Activated effector memory CD4-positive, alpha-beta T cell treated with anti-CD3 and anti-CD28 coated beads, Interleukin-2, amount 50 U/mL, for 16 hours (primary cell): ENCODE measurements at places on chromosomes 3 and 15.

DNA sequence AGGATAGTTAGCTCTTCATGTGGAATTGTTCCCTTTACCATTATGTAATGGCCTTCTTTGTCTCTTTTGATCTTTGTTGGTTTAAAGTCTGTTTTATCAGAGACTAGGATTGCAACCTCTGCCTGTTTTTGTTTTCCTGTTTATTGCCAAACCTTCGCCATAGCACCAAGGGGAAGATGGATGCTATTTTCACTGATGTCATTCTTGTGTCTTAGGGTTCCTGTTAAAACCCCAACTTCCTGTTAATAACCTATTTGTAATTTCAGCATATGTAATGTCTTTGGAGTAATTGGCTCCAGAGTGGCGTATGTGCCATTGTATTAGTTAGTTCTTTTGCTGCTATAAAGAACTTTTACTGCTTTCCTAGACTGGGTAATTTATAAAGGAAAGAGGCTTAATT lies 10.8 kb downstream of the SAMMSON start:
- no peak for DNase-seq

GRCh38 chr3:107452436-107452835 lies 70.3 kb upstream of the BBX start:
- no peak for DNase-seq

- no peak for DNase-seq
Measured at GRCh38 chr15:51155891-51156290, 61.2 kb upstream of the TNFAIP8L3 start.

- no peak for DNase-seq
Measured at GRCh38 chr3:55091381-55092225, 163.7 kb upstream of the LRTM1 start.

GRCh38 chr15:70954171-70954570 lies 61.5 kb downstream of the LRRC49 start:
- DNase-seq, result no peak

GRCh38 chr3:33897306-33897705 lies 98.9 kb downstream of the PDCD6IP start:
- no peak for DNase-seq

- DNase-seq, result no peak
Measured at GRCh38 chr3:169147238-169148008, 516.1 kb downstream of the MECOM start.

DNA sequence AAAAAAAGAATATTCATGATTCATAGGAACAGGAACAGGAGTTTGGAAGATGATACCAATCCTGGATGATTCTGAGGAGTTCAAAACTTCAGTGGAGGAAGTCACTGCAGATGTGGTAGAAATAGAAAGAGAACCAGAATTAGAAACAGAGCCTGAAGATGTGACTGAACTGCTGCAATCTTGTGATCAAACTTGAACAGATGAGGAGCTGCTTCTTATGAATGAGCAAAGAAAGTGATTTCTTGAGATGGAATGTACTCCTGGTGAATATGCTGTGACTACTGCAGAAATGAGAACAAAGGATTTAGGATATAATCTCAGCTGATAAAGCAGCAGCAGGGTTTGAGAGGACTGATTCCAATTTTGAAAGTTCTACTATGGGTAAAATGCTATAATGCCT lies 72.7 kb downstream of the GSK3B start:
- DNase-seq, result no peak

- no peak for DNase-seq
Measured at GRCh38 chr3:133468251-133468721, 68.4 kb downstream of the BFSP2 start.

GRCh38 chr3:16609927-16610580 lies 4.8 kb upstream of the DAZL start:
- no peak for DNase-seq

DNA sequence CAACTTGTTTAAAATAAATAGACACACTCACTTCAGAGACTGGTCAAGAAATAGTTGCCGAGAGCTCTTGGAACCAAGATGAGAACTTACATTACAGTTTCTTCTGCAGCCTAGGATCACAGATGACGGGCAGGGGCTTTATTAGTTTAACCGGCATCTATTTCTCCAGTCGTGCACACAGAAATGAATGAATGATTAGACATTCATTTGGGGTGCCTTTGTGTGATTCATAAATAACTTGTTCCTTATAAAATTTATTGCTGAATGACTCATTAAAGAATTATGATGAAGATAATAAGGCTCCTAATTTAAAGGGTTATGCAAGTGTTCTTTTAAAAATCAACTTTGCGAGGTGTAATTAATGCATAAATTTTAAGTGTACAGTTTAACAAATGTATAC lies 20.8 kb downstream of the NFKBIZ start:
- no peak for DNase-seq

- no peak for DNase-seq
Measured at GRCh38 chr3:197508461-197508860, 47.3 kb downstream of the BDH1 start.

GRCh38 chr3:160583451-160583850 lies 18.1 kb upstream of the KPNA4 start:
- no peak for DNase-seq

- DNase-seq, result no peak
Measured at GRCh38 chr15:75759416-75760130, 46.9 kb upstream of the CSPG4 start.

- DNase-seq, result no peak
Measured at GRCh38 chr15:31031471-31032067, 40.1 kb upstream of the MTMR10 start.

GRCh38 chr3:74844428-74844827 lies 230.0 kb upstream of the CNTN3 start:
- DNase-seq, result no peak

DNA sequence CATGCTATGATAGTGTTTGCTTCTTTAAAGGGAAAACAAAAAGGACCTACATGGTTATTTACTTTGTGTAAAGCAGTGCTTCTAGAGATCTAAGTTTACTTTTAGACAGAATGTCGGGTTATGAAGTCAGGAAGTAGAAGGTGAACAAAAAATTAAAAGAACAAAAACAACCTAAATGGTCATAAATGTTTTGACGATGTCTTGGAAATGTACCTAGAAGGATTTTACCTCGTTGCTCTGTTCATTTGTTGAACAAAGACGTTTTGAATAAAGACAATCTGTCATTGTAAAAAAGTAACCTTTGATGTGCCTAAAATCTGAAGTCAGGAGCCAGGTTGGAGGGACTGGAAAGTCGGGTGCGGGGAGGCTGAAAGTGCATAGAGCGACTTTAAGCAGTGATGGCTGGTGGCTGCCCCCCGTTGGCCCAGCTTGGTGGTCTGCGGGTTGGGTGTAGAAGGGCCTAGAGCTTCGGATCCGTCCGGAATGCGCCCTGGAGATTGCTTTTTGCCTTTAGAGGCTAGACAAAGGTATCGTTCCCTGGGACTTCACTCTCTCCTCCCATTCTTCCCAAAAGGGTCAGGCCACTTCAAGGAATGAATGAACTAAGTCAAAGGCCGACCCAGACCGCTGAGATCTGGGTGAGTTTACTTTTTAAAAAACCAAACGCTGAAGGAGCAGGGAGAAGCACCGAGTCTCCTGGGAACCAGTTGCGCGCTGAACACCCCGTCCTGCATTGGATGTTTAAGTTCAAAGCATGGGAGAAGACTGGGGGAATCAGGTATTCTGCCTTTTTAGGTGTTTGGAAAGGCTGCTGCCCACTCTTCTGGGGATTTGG lies 2.1 kb downstream of the SOX14 start:
- no peak for DNase-seq

DNA sequence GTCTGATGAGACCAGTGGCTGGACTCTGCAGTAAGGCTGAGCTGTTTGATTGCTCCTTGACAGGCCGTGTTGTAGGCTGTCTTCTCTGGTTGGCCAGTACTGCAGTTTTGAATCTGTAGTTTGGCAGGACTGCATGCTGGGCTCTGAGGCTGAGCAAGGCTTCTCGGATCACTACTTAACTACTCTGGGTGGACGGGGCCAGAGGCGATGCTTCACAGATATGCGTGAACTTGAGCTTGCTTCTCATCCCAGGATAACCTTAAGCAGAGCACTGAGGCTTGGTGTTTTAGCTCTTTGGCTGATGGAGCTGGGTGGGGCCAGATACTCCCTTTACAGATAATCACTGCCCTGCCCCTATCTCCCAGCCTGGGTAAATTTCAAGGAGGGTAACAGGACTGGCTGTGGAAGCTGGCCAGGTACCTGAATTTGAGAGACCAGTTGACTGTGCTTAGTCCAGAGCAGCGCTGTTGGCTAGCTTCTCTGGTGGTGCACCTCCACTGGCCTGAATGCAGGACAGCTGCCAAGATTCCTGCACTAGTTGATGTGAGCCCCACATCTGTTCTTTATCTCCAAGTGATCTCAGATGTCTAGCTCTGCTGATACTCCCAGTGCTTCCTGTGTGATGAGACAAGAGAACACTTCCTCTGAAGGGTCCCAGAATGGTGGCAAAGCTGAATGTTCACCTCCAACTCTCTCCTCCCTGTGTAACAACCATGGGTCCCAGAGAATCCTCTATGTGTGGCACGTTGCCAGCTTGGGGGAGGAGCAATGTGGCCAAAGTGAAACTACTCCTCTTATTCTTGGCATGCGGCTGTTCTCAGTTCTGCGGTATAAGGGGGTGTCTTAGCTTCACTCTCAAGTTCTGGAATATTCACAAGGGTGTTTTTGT lies 37.9 kb downstream of the RPL39L start:
- peak; percentile 84 for DNase-seq

- DNase-seq, result no peak
Measured at GRCh38 chr3:13045904-13046568, 27.2 kb downstream of the IQSEC1 start.

DNA sequence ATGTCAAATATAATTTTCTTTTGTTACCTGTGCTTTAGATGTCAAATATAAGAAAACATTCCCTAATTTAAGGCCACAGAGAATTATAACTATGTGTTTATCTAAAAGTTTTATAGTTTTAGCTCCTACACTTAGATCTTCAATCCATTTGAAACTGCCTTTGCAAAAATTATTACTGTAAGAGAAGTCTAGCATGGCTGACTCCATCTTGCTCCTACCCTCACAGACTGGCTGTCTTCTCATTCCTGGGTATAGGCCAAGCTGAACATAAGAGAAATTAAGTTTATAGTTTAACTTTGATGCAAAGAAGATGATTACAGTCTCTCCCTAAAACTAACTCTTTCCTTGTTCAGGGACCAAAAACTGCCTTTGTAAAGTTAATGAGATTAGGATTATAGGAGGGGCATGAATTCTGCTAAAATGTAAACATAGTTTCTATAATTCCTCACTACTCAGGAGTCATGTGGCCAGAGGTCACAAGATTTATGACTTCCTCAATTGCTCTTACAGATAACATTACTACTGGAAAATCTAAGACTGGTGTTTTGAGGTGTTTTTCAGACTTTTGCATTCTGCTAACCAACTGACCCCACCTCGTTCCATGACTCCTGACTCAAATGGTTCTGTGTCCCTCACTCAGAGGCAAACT lies 184.0 kb downstream of the BCHE start:
- no peak for DNase-seq

GRCh38 chr3:136805795-136806194 lies 13.1 kb upstream of the SLC35G2 start:
- DNase-seq, result no peak

- no peak for DNase-seq
Measured at GRCh38 chr3:90007778-90008499, 900.5 kb downstream of the EPHA3 start.

DNA sequence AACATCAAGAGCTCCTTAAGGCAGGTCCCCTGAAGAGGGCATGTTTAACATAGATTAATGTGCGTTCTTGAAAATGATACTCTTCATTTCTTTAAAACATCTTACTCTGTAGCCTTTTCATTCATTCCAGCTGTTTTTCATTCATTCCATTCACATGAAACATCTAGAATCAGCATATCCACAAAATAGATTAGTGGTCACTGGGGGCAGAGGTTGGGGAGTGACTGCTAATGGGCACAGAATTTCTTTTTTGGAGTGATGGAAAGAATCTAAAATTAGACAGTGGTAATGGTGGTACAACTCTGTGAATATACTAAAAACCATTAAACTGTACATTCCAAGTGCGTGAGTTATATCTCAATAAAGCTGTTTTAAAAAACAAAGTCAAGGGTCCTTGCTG lies 15.4 kb upstream of the CXCR6 start:
- DNase-seq, result no peak

DNA sequence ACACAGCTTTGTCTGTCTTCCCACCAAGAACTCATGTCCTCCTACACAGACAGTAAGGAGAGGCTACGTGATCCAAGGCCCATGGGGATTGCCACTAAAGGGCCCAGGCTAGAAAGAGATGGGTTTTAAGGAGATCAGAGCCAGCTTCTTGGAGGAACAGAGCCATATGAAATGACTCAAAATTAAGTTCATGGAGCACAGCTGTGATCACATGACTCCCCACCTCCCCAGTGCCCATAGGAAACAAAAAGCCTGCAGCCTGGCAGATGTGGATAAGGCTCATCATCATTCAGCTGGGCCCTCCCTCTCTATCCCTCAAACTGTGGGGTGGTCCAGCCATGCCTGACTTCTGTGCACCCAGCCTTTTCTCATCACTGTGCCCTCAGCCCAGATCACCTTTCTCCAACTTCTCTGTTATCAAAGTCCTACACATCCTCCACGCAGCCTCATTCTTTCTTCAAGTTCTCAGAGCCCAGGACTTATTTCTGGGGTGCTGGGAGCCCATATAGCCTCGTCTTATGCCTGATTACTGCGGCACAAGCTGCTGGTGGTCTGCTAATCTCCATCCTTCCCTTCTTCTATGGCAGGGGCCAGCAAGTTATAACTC lies 137.6 kb downstream of the SMAD6 start:
- DNase-seq, result no peak

DNA sequence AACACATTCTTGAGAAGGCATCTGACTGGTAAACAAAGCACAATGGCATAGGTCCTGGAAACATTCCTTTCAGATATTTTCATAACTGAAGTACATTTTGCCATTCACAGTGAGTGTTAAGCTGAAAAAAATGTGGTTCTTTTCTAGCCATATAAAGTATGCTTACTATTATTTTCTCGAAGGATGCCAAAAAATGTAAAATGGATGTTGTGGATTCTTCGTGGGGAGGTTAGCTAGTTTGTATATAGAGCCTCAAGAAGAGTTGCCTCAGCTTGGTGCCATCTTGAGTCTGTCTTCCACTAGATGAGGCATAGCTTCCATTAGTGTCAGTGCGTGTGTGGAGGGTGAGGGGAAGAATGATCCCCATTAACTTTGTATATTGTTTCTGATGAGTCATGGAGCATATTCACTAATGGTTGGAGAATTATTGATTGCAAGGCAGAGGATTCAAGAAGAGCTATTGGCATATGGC lies 4.1 kb downstream of the MBNL1 start:
- peak; percentile 78 for DNase-seq

DNA sequence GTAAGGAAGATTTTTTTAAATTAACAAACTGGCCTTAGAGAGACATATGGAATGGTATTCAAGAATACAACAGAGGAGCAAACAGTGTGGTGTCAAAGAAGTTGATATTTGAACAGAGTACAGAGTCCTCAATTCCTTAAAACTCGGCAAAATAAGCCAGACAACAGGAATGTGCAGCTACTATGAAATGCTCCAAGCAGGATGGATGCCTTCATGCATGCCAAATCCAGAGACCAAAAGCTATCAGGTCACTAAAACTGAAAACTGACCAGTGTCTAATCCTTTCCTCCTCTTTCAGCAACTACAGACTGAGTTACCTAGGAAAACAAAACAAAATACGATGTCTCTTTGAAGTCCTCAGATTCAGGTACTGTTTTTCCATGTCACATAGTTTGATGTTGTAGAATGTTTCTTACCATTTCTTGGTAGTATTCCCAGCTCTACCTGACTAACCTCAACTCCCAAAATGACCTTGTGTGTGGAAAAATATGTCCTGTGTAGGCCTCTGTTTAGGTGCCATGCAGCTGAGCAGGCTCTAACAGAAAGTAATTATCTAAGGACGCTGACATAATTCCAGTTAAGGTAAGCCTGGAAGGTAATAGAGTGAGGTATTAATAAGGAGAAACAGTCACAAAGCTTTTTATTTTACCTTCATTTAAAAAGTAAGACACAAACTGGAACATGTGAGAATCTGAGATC lies 46.9 kb downstream of the TBL1XR1 start:
- DNase-seq, result no peak
